ENCODE measurements at places on chromosomes 1 and 21.

DNA sequence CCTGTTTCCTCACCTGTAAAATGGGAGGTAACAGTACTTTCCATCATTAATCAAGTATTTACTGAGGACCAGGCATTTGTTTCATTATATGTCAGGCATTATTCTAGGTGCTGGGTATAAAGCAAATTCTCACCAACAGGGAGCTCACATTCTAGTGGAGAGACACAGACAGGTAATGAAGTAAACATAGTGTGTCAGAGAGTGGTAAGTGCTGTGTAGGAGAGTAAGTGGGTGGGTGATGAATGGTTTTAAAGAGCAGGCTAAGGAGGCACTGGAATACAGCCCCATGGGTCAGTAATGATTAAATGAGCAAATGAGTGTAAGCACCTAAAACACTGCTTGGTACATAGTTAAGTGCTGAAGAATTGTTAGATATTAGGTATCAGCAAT lies 60.4 kb downstream of the DNTTIP2 start:
- DNase-seq = no peak

DNA sequence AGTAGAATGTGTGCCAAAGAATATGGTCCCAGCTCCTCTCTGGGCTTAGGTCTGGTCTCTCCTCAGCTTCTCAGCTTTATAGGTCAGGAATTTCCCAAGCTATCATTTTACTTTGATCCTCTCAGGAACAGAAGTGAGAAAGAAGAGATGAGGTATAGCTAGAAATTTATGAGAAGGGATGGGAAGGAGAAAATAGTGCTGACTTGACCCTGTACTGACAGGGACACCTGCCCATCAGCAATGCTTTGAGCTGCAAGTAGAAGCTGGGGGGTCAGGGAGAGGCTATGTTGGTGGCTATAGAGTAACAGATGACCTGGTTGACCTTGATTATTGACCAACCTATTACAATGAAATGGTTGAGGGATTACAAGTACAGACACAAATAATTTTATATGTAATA lies 75.0 kb downstream of the XCL2 start:
- DNase-seq = no peak

GRCh38 chr1:214391873-214392645 lies 111.1 kb downstream of the SMYD2 start:
- DNase-seq = no peak

GRCh38 chr21:35227786-35228185 lies 178.7 kb upstream of the RUNX1 start:
- no peak for DNase-seq

- DNase-seq = no peak
Measured at GRCh38 chr1:175797576-175797975, 54.2 kb upstream of the TNR start.

GRCh38 chr1:232473324-232473723 lies 156.6 kb downstream of the SIPA1L2 start:
- no peak for DNase-seq

DNA sequence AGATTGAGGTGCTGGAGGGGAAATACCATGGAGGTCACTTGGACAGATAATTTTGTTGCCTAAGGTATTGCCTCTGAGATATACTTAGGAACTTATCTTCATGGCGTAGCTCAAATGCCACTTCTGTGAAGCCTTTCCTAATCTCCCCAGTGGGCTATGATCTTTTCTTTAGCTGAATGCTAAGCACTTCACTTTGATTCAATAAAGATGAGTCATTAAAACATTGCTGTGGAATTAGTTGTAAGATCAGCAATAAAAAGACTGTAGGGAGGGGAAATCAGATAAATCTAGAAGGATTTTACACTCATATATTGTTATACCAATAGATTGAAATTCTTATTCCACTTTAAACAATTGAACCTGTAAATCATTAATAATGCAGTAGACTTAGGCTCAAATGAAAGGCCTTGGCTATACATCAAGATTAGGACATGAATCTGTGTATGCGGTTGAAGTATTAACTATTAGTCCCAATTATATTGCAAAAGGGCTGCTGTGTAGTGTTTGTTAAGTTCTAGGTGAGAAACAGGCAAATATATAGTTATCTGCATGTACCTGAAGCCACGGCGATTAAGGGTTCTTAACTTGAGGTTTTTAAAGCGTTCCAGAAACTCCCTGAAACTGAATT lies 19.2 kb upstream of the MAGOH start:
- no peak for DNase-seq

DNA sequence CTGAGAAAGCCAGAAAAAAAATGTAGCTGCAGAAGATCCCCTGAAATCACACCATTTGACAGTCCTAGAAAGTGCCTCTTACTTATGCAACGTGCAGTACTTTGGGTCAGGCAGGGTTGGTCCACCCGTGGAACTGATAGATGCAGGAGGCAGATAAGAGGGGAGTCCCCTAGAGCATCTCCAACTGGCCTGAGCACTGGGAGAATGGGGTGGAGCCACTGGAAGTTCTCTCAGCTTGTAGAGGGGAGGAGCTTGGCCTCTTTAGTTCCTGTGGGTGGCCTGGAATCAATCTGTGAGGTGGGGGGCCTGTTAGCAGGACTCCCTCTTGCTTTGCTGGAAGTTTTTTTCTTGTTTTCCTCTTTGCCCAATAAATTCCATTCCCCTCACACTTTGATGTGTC lies 335.7 kb upstream of the NCAM2 start:
- DNase-seq = no peak

- peak; percentile 85 for DNase-seq
Measured at GRCh38 chr1:203327684-203328457, 22.6 kb downstream of the BTG2 start.

- no peak for DNase-seq
Measured at GRCh38 chr1:230682274-230682673, 31.6 kb downstream of the AGT start.

DNA sequence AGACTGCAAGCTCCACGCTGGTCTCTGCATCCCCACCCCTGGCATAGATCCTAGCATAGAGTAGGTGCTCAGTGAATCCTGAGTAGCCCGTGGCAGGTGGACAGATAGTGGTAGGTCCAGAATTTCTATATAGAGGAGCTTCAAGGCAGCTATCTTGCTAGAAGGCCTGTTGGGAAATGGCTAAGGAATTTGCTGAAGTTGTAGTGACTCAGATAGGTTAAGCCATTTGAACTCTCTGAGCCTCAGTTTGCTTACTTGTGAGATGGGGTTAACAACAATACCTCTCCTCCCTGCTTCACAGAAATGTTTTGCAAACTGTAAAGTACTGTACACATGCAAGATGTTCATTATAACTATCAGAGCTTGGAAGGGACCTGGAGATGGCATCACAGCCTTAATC lies 23.4 kb upstream of the EPHB2 start:
- no peak for DNase-seq

DNA sequence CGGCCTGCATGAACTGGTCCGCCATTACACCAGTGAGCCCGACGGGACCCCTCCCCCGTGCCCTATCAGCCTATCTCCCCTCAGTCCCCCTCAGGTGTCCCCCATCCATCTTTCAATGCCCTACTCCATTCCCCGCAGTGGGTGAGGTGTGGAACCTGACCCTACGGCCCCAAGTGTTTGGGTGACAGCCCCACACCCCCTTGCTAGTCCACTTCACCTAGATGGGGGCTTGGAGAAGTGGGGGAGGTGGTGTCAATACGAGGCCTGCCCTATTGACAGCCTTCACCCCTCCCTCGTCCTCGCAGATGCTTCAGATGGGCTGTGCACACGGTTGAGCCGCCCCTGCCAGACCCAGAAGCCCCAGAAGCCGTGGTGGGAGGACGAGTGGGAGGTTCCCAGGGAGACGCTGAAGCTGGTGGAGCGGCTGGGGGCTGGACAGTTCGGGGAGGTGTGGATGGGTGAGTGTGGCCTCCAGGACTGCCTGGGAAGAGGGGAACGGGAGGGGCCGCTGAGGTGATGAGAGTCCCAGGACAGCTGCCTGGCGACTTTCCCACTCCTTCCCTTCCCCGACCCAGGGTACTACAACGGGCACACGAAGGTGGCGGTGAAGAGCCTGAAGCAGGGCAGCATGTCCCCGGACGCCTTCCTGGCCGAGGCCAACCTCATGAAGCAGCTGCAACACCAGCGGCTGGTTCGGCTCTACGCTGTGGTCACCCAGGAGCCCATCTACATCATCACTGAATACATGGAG lies 15.7 kb upstream of the HDAC1 start:
- no peak for DNase-seq

GRCh38 chr1:85563139-85563538 lies 17.4 kb upstream of the CCN1 start:
- no peak for DNase-seq

DNA sequence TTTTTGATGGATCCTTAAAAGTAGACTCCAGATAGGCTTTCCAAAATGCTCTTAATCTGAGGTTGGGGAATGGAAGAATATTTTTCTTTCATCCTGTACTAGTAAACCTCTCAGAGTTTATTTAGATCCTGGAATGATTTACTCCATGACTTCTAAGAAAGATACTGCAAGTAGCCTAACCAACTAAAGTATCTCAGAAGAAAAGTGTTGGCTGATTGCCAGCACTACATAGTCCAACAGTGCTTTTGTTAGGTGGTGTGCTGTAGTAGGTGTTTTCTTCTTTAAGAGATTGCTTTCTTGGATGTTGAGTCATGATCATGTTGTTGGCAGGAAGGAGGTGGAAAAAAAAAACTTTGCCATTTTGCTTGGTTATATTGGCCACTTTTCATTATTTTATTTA lies 119.8 kb downstream of the OSBPL9 start:
- no peak for DNase-seq

- DNase-seq = no peak
Measured at GRCh38 chr1:40014253-40014706, 26.2 kb upstream of the CAP1 start.

DNA sequence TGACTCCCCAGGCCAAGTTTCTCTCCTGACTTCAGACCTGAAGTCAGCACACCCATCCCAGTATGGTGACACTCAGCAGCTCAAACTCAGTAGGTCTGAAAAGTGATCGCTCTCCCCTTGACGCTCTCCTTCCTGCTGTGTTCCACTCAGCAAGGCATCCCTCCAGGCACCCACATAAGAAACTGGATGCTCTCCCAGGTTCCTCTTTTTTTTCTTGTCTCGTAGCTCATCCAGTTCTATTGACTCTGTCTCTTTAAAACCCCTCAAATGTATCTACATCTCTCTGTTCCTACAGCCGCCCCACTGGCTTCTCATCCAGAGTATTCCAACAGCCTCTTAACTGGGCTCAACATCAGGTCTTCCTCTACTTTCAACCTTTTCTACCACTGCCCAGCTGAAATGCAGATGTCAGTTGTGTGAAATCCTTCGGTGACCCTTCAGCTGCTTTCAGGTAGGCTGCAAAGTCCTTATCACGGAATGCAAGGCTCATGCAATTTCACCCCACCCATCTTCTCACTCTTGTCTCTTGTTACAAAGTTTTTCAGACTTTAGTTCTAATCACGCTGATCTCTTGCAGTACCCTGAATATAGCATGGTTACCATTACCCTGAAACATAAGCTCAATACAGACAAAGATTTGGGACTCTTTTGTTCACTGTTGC lies 286.2 kb upstream of the POU3F1 start:
- DNase-seq = no peak

GRCh38 chr21:41228492-41228891 lies 60.5 kb downstream of the BACE2 start:
- no peak for DNase-seq

DNA sequence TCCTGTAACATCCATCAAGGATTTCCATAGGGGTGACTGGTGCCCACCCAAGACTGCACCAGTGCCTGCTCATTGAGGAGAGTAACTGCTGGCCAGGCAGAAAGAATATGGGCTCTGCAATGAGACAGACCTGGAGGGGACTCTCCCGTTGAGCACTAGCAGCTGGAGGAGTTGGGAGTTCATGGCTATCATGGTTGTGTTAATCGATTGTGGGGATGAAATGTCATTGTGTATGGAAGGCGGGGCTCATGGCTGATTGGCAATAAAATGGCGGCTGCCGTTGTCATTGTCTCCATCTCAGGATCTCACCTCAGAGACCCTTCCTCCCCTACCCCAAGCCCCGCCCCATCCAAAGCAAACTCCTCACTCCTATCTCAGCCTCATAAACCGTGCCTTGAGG lies 3.9 kb downstream of the TMEM125 start:
- DNase-seq = no peak

DNA sequence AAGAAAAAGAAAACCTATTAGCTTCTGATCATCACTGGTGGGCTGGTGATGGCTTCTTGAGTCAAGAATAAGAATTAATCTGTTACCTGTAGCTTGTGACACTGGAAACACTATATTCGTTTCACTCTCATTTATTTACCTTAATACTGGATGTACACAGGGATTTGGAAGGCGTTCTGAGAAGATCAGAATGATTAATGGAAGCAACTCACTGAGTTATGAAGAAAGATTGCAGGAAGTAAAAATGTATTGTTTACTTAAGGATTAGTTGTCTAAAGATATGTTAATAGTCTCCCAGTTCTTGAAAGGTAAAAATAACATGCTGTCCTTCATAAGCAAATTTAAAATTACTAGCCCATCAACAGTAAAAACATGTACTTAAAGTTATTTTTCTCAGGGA lies 644.9 kb upstream of the NCAM2 start:
- no peak for DNase-seq

GRCh38 chr1:117830222-117830621 lies 99.2 kb downstream of the GDAP2 start:
- no peak for DNase-seq

- DNase-seq = no peak
Measured at GRCh38 chr1:78687914-78688313, 38.3 kb downstream of the IFI44 start.

GRCh38 chr1:36321119-36321951 lies 2.1 kb downstream of the EVA1B start:
- DNase-seq = no peak

DNA sequence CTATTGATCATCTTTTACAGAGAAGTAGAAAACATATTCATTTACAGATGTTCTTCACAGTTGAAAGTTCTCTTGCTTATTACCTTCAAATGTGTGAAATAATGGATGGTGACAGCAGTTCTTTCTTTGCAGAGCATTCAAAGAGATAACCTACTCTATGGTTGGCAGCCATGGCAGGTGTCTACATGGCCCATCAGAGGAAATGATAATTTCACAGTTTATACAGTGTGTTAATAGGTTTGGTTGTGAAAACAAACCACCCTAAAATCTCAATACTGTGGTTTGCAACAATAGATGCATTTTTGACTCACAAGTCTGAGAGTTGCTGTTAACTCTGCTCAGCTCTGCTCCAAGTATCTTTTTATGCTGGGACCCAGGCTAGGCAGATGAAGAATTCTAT lies 241.2 kb upstream of the SAMSN1 start:
- DNase-seq = no peak

Measured in globus pallidus (tissue), 1 donor.